Activated CD4-positive, alpha-beta T cell treated with anti-CD3 and anti-CD28 coated beads for 4 hours (primary cell): ENCODE measurements at places on chromosomes 5 and 9.
A peak's percentile ranks its signal among the peaks of the same experiment; 100 is the strongest.

DNA sequence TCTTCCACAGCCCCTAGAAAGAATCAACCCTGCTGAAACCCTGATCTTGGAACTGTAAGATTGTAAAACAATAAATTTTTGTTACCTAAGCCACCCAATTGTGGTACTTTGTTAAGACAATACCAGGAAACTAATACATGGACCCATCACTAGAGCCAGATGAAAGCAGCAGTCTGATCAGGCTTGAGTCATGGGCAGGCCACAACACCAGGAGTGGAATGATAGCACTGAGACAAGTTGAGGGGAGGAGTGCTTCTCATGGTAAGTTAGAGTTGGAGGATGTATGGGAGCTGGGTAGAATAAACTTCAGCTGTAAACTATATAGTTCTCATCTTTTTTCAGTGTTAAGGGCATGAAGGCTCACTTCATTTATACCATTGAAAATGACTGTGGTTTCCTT lies 164.4 kb upstream of the OR13F1 start:
- no peak for DNase-seq

GRCh38 chr9:95116002-95116807 lies 201.3 kb downstream of the FANCC start:
- no peak for DNase-seq

GRCh38 chr5:133706506-133707430 lies 94.4 kb upstream of the FSTL4 start:
- DNase-seq: no peak

- no peak for DNase-seq
Measured at GRCh38 chr5:107157809-107158208, 512.9 kb downstream of the EFNA5 start.

- no peak for DNase-seq
Measured at GRCh38 chr9:69346596-69347390, 21.8 kb downstream of the ENTREP1 start.

DNA sequence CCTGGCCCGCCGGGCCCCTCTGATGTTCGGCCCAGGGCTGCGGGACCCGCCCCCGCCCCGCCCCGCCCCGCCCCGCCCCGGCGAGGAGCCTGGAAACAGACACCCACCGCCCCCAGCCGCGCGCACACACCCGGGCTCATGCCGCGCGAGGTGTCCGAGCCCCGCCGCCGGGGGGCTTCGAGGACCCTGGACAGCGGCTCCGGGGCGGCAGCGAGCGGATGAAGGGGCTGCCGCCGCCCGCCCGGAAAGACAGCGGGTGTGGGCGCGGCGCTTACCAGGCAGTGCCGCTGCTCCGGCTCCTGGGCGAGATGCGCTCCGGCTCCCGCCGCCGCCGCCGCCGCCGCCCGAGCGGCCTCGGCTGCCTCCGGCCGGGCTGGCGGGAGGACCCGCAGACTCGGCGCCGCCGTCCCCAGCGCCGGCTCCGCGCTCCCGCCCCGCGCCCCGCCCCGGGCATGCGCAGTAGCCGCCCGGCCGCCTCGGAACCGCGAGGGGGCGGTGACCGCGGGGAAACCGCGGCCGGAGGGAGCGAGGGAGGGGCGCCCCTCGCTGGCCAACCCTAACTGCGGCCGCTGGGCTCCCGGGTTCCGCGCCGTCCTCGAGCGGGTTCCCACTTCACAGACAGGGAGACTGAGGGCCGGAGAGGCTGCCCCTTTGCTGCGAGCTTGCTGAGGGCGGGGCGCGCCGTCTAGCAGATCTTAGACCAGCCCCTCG lies at the start of gene GPRIN1:
GPRIN1 (minus strand) TSS at position 433 of the 711 bp plus-strand sequence. CDS start 10,322 bp downstream, outside the sequence.
- DNase-seq: peak; percentile 48

DNA sequence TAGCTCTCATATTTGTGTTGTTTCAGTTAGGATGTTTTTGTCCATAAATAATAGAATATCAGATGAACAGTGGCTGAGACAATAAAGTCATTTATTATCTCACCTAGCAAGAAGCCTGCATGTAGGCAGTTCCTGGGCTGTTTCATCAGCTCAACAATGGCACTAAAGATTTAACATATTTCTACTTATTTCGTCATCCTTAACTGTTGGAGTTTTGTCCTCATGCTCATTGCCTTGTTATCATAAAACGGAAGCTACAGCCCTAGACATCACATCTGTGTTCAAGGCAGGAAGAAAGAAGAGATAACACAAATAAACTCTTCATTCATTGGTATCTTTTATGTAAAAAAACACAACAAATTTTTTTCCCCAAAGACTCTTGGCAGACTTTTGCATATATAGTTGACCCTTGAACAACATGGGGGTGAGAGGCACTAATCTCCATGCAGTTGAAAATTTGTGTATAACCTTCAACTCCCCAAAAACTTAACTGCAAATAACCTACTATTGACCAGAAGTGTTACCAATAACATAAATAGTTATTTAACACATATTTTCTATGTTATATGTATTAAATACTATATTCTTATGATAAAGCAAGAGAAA lies 277.2 kb upstream of the ADRA1B start:
- DNase-seq: no peak

GRCh38 chr5:158644301-158644700 lies 455.4 kb downstream of the EBF1 start:
- DNase-seq: no peak

- peak; percentile 66 for DNase-seq
Measured at GRCh38 chr5:1536322-1536845, 12.6 kb upstream of the LPCAT1 start.
